Natural killer cell (primary cell): ENCODE measurements at places on chromosomes 2 and 18. TPM values are rescaled to one million over a fixed set of nuclear protein-coding genes. Genes with fewer than 3 reads are reported as not detected.
A peak's percentile ranks its signal among the peaks of the same experiment; 100 is the strongest.

- no peak overlapping the region for H3K4me3 ChIP-seq
- peaks cover 18% of the 10 kb centered on the region for H3K27me3 ChIP-seq
- no peaks in the 10 kb centered on the region for H3K36me3 ChIP-seq
- H3K27ac ChIP-seq = no peak overlapping the region
- H3K4me1 ChIP-seq = peaks cover 32% of the 10 kb centered on the region
Measured at GRCh38 chr2:169366066-169366465, 3.7 kb upstream of the LRP2 start.

GRCh38 chr2:60119778-60120177 lies 433.7 kb downstream of the BCL11A start:
- no peaks in the 10 kb centered on the region for H3K36me3 ChIP-seq
- no peaks in the 10 kb centered on the region for H3K27me3 ChIP-seq
- no peak overlapping the region for H3K27ac ChIP-seq
- no peaks in the 10 kb centered on the region for H3K4me1 ChIP-seq
- no peak for DNase-seq

- no peak for DNase-seq
- no peak overlapping the region for H3K4me3 ChIP-seq
Measured at GRCh38 chr2:216139884-216140283, 30.7 kb downstream of the XRCC5 start.

- H3K27ac ChIP-seq = no peak overlapping the region
- DNase-seq = no peak
- no peaks in the 10 kb centered on the region for H3K27me3 ChIP-seq
- H3K4me1 ChIP-seq = no peaks in the 10 kb centered on the region
Measured at GRCh38 chr2:59239146-59239545, 998.0 kb upstream of the FANCL start.

- no peak overlapping the region for H3K27ac ChIP-seq
- no peak overlapping the region for H3K4me3 ChIP-seq
- H3K36me3 ChIP-seq = no peaks in the 10 kb centered on the region
- no peaks in the 10 kb centered on the region for H3K4me1 ChIP-seq
- no peaks in the 10 kb centered on the region for H3K27me3 ChIP-seq
Measured at GRCh38 chr18:5969989-5970403, 74.7 kb upstream of the TMEM200C start.

DNA sequence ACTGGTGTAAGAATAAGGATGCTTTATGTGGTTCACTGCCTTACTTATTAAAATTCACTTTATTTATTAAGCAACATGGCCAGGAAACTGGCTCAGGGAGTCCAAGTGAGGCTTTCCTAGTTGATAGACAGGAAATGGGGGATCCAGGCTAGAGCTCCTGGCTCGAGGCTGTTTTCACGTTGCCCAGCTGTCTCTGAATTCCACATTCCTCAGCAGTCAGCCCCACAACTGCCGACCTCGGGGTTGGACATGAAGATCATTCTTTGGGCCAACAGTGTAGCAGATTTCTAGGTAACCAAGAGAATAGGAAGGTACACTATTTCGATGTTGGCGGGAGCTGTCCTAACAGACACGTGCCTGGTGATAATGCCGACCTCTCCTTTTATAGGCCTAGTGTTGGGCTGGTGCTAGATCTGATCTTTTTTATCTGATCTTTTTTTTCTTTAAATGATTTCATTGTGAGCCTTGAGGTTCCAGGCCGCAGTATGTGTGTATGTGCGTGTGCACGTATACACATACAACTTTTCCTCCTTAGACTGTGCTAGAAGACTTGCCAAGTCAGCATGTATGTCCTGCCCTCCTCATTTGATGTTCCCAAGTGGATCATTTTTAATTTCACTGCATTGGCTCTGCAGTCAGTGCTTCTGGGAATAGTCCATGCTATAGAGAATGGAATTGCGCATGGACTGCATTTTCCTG lies 103.5 kb downstream of the CABLES1 start:
- no peaks in the 10 kb centered on the region for H3K27me3 ChIP-seq
- H3K27ac ChIP-seq = peak overlapping the region; percentile 59
- H3K36me3 ChIP-seq = no peaks in the 10 kb centered on the region

DNA sequence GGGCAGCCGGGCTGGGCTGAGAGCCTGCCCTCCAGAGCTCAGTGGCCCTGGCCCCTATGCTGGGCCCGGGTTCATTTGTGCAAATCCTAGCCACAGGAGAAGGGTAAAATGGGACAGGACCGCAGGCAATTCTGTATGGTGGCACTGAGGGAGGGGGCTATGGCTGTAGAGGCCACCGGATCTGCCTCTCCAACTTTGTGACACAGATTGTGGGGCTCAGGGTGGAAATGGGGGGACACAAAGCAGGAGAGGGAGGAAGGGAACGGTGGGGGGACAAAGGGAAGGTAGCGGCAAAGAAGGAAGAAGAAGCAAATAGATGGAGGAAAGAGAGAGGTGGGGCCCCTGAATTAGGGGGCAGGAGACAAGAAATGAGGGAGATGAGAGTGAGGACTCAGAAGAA lies 201.1 kb downstream of the SMAD2 start:
- no peaks in the 10 kb centered on the region for H3K4me1 ChIP-seq
- H3K27me3 ChIP-seq = no peaks in the 10 kb centered on the region
- no peak overlapping the region for H3K4me3 ChIP-seq
- no peak overlapping the region for H3K27ac ChIP-seq
- no peaks in the 10 kb centered on the region for H3K36me3 ChIP-seq

DNA sequence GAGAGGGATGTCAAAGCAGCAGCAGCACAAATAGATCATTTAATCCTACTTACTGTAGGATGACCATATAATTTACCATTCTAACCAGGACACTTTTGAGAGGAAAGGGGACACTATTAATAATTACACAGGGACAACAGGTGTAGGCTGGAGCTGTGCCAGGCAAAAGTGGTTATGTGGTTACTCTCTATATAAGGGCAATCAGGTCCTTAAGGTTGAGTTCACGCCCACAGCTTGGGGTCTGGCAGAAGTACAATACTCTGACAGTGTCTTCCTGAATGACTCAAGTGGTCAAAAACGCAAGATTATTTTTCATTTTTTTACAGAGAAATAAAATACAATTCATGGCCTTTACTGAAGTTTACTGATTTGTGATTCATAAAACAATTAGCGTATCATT lies 2.8 kb downstream of the PREPL start:
- peaks cover 7% of the 10 kb centered on the region for H3K4me1 ChIP-seq
- no peak overlapping the region for H3K4me3 ChIP-seq
- no peak for DNase-seq
- no peaks in the 10 kb centered on the region for H3K36me3 ChIP-seq

DNA sequence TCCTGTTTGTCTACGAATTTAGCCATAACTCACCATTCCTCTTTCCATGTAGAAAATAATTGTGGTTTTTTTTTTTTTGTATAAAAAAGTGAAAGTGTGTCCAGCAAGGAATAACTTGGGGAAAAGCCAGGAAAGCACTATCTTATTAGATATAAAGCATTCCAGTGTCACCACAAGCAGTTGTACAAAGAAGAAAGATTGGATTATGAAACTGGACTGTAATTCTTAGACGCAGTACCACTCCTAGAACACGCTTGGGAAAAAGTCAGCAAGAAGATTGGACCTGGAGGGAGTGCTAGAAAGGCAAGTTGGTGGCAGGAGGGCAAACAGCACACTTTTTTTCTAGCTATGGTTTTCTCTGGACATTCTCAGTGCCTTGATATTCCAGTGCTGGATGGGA lies 186.7 kb downstream of the PARD3B start:
- no peaks in the 10 kb centered on the region for H3K36me3 ChIP-seq
- no peaks in the 10 kb centered on the region for H3K4me1 ChIP-seq
- DNase-seq = no peak
- H3K27ac ChIP-seq = no peak overlapping the region
- no peak overlapping the region for H3K4me3 ChIP-seq

DNA sequence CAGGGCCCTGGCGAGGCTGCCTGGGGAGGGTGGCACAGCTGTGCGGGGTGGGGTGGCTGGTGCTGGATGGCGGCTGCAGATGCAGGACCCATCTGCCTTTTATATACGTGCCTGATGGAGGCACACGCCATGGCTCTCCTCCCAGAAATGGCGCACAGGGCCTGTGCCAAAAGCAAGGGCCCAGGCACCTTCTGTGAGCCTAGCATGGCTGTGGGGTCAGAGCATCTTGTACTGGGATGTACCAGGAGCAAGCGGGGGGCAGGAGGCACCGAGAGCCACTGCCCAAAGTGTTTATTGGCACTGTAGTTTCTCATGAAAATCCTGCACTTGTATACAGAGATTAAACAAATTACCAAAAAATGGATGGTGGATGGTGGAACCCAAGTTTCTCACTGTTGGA lies 724.1 kb downstream of the GALR1 start:
- no peaks in the 10 kb centered on the region for H3K36me3 ChIP-seq
- no peaks in the 10 kb centered on the region for H3K4me1 ChIP-seq

DNA sequence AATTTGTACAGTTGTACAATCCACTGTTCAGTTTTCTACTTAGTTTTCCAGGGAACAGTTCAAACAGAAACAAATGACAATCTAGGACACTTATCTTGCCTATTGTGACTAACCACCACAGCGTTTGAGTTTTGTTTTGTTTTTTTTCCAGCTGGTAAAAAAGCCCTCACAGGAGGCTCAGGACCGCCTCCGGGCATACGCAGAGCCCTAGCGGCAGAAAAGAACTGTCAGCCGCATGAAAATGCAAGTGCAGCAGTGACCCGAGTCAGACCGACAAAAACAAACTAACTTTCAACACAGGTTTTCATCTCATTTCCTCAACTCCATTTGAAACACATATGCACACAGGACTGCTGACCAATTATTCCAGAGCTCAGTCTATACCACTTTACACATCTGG lies 68.6 kb downstream of the STEAP3 start:
- DNase-seq = no peak
- no peaks in the 10 kb centered on the region for H3K27me3 ChIP-seq
- H3K27ac ChIP-seq = no peak overlapping the region
- no peaks in the 10 kb centered on the region for H3K36me3 ChIP-seq
- no peak overlapping the region for H3K4me3 ChIP-seq
- H3K4me1 ChIP-seq = peaks cover 3% of the 10 kb centered on the region

GRCh38 chr2:127220102-127220767 lies at the start of gene CYP27C1:
Gene CYP27C1, minus strand, starts transcription at chr2:127220299. Its CDS starts 29 bp downstream, at chr2:127220270.
- peaks cover 18% of the 10 kb centered on the region for H3K4me1 ChIP-seq
- no peaks in the 10 kb centered on the region for H3K36me3 ChIP-seq
- no peak within 1 kb of the TSS for H3K4me3 ChIP-seq
- peaks cover 32% of the 10 kb centered on the region for H3K27me3 ChIP-seq
- no peak for DNase-seq

- H3K4me3 ChIP-seq = no peak overlapping the region
- H3K4me1 ChIP-seq = peaks cover 11% of the 10 kb centered on the region
- DNase-seq = no peak
Measured at GRCh38 chr2:113160962-113161361, 12.8 kb upstream of the PSD4 start.

The REG3G gene
- total RNA-seq = not detected

The CNOT9 gene
- total RNA-seq = 66.3 TPM

The TM4SF20 gene
- not detected for total RNA-seq

The ATOH8 gene
- not detected for total RNA-seq

The MOGAT1 gene
- not detected for total RNA-seq

The UGT1A10 gene
- total RNA-seq = not detected

The SPATS2L gene
- 4.4 TPM for total RNA-seq

The HAAO gene
- total RNA-seq = 0.35 TPM

The CFAP221 gene
- not detected for total RNA-seq

The SRBD1 gene
- 34.5 TPM for total RNA-seq

The SERPINB12 gene
- total RNA-seq = not detected
